ENCODE measurements at places on chromosomes 6 and 20.

GRCh38 chr20:52103913-52104545 is 87.5 kb downstream of the ZFP64 start:
- no peak for DNase-seq

- DNase-seq: no peak
These were observed 120.5 kb downstream of the TRIM27 start for GRCh38 chr6:28803337-28803709.

DNA sequence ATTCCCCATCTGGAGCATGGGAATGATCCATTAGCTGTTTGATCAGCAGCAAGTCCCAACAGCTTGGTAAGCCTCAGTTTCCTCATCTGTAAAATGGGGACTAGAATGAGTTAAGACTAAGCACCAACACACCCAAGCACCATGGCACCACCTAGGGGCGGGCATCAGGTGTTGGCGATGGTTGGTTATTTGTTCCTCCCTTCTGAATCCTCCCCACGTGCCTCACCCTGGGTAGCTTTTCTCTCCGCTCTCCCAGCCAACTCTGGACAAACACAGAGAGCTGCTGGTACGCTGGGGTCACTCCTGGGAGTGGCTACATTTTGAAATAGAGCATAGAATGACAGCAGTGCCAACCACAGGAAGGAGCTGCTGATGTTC is 13.3 kb upstream of the ITPR3 start:
- DNase-seq: no peak

GRCh38 chr6:72084992-72085569 is 198.7 kb downstream of the RIMS1 start:
- no peak for DNase-seq

DNA sequence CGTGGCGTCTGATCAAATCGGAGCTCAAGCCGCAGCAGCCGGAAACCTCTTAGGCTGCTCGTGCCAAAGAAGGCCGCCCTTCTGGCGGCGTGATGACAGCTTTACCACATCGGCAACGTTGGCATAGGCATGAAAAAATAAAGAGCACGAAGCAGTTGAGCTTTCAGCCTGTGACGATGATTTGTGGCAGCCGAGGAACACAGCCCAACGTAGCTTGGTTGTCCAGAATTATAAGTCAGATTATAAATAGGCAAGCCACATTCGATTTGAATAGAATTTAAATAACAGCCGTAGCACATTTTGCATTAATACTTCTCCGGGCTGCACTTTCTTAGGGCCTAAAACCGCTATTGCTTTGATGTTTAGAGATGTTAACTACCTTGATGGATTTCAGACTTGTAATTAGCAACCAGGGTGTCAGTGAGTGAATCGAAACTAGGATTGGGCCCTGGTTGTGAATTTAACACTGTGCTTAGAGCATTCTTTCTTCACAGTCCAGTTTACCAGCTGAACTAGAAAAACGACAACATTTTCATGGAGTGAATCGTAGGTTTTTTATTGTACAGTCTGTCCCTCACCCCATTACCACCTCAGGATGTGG is 864 bp upstream of the BCLAF1 start:
- DNase-seq: peak; percentile 31

GRCh38 chr20:12090920-12091319 is 173.2 kb downstream of the BTBD3 start:
- no peak for DNase-seq

GRCh38 chr6:96649926-96650325 is 87.0 kb downstream of the FHL5 start:
- DNase-seq: no peak

DNA sequence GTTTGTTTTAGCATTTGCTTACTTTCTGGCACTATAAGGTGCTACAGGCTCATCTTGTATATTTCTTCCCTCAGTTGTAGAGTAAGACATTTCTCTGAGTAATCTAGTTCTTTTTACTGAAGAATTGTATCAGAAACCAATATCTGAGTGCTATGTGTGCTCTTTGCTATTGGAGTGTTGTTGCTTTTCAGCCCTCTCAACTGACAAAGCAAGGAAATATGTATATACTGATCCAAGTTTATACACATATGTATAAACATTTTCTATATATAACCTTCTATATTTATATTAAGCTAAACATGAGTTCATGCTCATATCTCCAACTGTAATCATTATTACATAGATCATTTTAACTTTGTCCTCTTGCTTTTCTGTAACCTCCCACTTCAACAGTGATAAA is 405.7 kb downstream of the RFPL4B start:
- DNase-seq: no peak

DNA sequence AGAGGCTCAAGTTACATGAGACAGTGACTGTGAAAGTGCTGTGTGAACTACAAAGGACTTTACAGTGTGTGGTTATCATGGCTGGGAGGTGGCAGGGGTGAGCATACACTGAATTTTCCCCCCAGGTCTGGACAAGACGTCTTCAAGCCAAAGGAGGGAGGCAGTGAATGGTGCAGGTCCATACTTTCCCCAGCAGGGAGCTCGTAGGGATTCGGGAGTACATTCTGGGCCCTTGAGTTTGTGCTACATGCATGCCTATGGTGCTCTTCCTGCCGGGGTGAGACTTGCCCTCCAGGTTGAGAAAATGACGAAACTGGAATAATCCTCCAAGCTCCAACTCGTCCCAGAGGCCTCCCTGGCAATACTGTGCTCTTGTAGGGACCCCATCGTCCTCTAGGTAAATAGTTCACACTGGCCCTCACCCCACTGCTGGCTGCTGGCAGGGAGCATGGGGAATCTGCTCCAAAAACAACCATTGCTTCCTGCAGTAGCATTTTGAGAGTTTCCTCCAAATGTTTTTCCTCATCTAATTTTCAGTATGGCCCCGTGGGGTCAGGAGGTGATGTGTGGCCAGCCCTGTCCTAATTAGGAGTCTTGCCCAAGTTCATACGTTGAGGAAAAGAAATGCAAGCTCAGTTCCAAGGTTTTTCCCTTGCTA is 57.6 kb downstream of the ZNF831 start:
- DNase-seq: no peak

GRCh38 chr20:4795394-4795793 is 73.7 kb downstream of the PRND start:
- DNase-seq: peak; percentile 36

DNA sequence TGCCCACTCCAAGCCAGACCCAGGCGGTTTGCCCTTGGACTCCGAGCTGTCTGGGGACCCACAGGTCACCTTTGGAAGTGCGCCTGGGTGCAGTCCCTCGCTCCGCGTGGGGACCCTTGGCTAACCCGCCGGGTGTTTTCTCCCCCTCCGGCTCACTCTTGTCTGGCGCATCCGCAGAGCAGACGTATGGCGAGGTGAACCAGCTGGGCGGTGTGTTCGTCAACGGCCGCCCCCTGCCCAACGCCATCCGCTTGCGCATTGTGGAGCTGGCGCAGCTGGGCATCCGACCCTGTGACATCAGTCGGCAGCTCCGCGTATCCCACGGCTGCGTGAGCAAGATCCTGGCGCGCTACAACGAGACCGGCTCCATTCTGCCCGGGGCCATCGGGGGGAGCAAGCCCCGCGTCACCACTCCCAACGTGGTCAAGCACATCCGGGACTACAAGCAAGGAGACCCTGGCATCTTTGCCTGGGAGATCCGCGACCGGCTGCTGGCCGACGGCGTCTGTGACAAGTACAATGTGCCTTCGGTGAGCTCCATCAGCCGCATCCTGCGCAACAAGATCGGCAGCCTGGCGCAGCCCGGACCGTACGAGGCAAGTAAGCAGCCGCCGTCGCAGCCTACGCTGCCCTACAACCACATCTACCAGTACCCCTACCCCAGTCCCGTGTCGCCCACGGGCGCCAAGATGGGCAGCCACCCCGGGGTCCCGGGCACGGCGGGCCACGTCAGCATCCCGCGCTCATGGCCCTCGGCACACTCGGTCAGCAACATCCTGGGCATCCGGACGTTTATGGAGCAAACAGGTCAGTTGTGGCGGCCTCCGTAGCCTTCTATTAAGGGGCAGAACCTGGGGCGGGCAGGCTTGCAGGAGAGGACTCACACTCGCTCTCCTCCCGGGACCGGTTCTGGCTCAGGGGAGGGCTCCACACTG is 1.1 kb downstream of the PAX1 start:
- no peak for DNase-seq

- DNase-seq: no peak
These were observed 159.6 kb upstream of the ZNF217 start for GRCh38 chr20:53752971-53753879.

- no peak for DNase-seq
These were observed 350.0 kb downstream of the QKI start for GRCh38 chr6:163764565-163764964.

GRCh38 chr20:41142245-41142644 is 4.9 kb downstream of the PLCG1 start:
- no peak for DNase-seq

DNA sequence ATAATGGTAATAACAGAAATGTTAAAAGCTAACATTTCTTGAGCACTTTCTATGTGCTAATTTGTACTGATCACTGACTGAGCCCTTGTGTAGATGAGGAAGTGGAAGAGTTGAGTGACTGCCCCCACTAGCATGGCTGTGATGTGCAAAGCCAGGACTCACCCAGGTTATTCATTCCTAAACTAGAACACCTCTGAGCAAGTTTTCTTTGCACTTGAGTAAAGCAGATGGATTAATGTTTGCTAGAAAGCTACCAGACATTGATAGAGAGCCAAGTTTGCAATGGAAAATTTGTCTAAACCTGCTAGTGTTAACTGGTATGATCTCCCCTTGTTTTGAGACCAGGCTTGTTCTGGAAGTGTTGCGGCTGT is 467.4 kb upstream of the PLCB4 start:
- DNase-seq: no peak

GRCh38 chr6:21874372-21874771 is 280.8 kb downstream of the SOX4 start:
- no peak for DNase-seq

DNA sequence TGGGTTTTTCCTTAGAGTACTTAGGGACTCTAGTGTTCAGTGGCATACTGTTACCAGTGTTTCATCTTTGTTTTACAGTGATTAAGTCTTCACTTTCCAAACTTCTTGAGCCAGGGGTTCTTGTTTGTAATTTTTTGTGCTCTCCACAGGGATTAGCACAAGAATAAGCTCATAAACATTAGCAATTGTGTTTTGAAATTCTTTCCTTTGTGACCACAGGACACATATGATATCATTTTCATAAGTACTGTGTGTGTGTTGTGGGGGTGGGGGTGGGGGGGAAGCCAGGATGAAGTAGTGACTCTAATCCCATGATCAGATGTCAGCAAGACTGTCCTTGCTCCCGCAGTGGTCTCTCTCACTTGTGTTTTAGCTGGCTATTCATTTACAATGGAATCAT is 101.5 kb upstream of the SCP2D1 start:
- no peak for DNase-seq

- DNase-seq: no peak
These were observed 110.3 kb upstream of the MAP3K4 start for GRCh38 chr6:160881148-160881808.

DNA sequence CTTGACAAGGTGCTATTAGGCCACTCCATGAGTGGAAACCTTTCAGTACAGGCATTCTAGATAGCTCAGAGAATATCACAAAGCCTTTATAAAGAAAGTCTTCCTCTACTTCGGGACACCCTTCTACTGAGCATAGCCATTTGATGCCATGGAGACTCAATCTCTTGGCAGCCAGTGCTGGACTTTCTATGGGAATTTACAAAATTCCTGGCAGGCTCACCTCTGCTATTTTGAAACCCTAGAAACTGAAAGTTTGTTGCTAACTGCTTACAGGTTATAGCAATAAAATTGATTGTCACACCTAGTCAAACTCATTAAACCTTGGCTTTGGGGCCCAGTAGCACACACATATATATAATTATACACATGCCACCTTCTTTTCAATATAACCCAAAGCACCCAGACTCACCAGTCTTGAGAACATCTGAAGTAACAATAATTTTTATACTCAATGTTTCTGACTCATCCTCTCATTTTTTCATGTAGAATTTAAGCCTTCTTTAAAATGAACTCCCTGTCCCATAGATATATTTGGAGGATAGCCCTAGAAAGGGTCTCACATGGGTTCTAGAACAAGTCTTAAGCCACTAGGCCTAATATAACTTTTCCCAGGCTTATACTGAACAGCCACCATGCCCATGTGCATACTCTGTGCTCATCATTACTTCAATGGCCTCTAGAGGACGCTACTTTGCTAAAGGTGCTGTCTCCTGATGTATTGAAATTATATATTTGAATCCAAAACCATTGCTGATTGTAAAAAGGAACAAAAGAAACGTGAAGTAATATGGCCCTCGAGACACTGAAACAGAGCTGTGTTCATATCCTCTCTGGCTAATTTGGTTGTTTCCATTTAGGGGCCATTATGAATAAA is 368.1 kb upstream of the MARCKS start:
- no peak for DNase-seq

DNA sequence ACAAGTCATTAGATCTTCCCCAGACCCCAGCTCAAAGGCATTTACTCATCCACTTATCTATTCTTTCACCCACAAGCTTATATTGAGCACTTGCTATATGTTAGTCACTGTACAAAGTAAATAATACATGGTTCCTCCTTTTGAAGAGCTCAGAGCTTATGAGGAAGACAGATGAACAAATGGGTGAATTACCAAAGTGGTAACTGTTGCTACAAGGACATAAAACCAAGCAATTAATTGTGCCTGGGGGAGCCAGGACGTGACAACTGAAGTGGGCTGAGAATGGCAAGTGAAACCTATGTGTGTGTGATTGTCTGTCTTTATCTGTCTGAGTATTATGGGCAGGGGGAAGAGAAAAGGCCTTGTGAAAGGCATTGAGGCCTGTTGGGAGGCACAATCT is 45.6 kb upstream of the AKIRIN2 start:
- DNase-seq: no peak

DNA sequence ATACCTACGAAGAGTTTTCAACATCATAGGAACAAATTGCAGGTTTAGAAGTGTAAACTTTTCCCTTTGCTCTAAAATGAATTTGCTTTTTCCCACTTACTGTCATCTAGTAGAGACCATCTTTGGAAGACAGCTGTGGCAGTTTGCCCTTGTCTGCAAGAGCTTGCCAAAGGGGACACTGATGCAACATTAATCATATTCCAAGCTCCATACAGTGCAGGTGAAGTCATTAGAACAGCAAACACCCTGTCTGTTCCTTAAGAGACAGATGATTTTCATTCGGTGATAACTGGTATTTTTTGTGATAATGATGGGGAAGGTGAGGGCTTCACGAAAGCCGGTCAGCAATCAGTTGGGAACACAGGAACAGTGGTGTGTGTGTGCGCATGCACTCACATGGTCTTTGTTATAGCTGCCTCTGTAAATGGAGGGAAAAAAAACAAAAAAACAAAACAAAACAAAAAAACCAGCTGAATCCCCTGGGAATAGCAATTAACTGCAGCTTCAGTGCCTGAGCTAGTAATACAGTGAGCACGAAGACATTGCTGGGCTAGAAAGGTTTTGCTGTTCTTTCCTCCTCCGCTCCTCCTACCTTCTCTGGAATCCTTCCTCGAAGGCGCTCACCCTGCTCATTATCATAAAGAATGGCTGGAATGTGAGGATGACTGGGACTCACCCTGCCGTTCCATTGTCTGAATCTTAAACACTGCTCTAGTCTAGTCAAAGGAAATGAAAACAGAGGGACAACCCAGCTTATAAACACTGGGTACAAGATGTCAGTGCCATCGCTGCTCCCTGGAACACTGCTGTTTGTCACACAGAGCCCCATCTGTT is 35.2 kb upstream of the KIF13A start:
- no peak for DNase-seq

GRCh38 chr20:20864351-20865096 is 152.1 kb upstream of the RALGAPA2 start:
- no peak for DNase-seq

GRCh38 chr6:137323860-137324259 is 104.7 kb upstream of the IFNGR1 start:
- DNase-seq: no peak

Data from omental fat pad (tissue), 4 donors.